ENCODE measurements at places on chromosomes 12 and 14. TPM values are rescaled to one million over a fixed set of nuclear protein-coding genes. Genes with fewer than 3 reads are reported as not detected.

The NRL gene
- polyA plus RNA-seq = 1.2 TPM

The RDH11 gene
- 4.2 TPM for polyA plus RNA-seq

The GUCY2C gene
- 8.4 TPM for polyA plus RNA-seq

The MGAT4C gene
- not detected for polyA plus RNA-seq

The CFAP73 gene
- 0.60 TPM for polyA plus RNA-seq

The AMHR2 gene
- polyA plus RNA-seq = 0.60 TPM

The C12orf50 gene
- not detected for polyA plus RNA-seq

The ZNF891 gene
- polyA plus RNA-seq = 0.23 TPM

The KCNH3 gene
- polyA plus RNA-seq = not detected

The INHBC gene
- not detected for polyA plus RNA-seq

The ACRBP gene
- not detected for polyA plus RNA-seq

The VPS37B gene
- polyA plus RNA-seq = 64.7 TPM

The IL26 gene
- not detected for polyA plus RNA-seq

The KRT83 gene
- not detected for polyA plus RNA-seq

The FOXN4 gene
- polyA plus RNA-seq = not detected

The LGALS3 gene
- 2,701 TPM for polyA plus RNA-seq

The ITGA5 gene
- 7.4 TPM for polyA plus RNA-seq

The RNU4-1 gene
- polyA plus RNA-seq = not detected

The HOXC6 gene
- polyA plus RNA-seq = not detected

The EXOC3L4 gene
- 23.8 TPM for polyA plus RNA-seq

The KRT6C gene
- not detected for polyA plus RNA-seq

The IPO8 gene
- 20.1 TPM for polyA plus RNA-seq

The CCDC38 gene
- polyA plus RNA-seq = not detected
